ENCODE measurements at places on chromosomes 1 and 21.
A peak's percentile ranks its signal among the peaks of the same experiment; 100 is the strongest.

- DNase-seq = no peak
Observed at GRCh38 chr21:41566500-41567014, 58.6 kb upstream of the TMPRSS2 start.

- no peak for DNase-seq
Observed at GRCh38 chr1:90714521-90714951, 2.6 kb downstream of the BARHL2 start.

- DNase-seq = no peak
Observed at GRCh38 chr1:55689800-55690199, 474.6 kb upstream of the USP24 start.

DNA sequence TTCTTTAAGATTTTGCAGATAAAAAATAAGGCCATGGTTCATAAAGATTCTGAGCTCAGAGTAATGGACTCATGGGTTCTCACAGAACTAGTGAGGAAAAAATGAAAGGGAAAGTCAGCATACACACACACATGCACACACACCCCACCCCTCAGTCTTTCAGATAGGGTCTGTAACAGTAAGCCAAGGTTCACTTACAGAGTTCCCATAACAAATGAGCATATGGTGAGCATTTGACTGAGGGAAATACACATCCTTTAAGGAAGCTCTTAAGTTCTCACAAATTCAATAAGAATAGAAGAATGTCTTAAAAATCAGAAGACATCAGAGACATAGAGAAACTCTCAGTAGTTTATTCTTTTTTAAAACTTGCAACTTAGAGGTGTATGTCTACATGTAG, 57.9 kb downstream of the NTMT2 start:
- no peak for DNase-seq

DNA sequence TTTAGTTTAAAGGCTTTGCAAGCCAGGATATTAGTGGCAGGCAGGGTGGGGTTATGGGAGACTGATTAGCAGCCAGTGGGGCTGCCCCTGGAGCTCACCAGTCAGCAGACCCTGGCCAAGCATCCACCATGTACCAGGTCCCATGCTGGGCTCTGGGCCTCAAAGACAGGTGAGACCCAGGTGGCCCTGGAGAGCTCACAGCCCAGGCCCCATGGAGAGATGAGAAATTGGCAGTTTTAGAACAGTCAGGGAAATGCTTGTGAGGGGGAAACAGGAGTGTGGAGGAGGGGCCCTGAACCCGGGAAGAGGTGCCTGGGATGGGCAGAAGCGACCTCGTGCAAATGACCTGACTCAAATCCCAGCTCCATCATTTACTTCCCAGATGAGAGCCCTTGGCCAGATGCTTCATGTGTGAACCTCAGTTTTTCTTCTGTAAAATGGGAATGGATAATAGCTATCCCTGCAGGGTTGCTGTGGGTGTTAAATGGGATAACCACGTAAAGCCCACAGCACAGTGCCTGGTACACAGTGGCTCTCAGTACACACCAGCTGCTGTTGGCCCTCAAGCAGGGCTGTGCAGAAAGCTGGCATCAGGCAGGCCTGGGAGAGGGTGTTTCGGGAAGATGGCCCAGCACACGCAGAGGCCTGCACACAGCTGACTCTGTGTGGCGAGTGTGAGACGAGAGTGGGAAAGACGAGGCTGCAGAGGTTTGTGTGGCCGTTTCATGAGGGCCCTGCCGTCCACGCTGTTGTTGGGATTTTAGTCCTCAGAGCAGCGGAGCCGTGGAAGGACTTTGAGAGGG, 518.5 kb downstream of the PTPRU start:
- no peak for DNase-seq

DNA sequence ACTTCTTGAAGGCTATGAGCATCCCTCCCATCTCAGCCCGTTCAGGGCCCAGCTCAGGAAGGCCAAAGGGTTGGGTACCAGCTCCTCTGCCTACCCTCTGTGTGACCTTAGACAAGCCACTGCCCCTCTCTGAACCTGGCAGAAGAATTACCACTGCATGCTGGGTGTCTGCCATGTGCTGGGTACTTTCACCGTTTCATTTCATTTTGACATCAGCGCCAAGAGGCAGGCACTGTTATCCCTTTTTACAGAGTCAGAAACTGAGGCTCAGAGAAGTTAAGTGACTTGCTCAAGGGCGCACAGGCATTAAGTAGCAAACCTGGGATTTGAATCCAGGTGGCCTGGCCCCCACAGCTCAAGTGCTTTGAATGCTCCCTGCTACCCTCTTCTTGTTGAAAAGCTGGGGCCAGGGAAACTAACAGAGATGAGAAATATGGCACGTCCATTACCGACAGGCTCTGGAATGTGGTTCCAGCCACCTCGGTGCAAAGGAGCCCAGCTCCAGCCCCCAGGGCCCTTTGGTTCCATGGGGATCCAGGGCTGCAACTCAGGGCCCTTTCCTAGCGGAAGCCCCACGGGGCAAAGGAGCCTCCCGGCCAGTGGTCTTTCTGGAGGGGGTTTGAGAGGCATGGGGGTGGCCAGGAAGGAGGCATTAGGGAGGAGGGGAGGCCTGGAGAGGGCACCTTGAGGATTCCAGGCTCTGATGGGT, 6.5 kb downstream of the TMEM82 start:
- DNase-seq = no peak

- DNase-seq = no peak
Observed at GRCh38 chr1:47913225-47913823, 83.9 kb downstream of the TRABD2B start.

- DNase-seq = no peak
Observed at GRCh38 chr1:29383746-29384371, 147.5 kb downstream of the PTPRU start.

GRCh38 chr21:36584980-36585940, 105.3 kb upstream of the CLDN14 start:
- DNase-seq = no peak

- DNase-seq = no peak
Observed at GRCh38 chr1:234244482-234244881, 128.8 kb upstream of the COA6 start.

- DNase-seq = no peak
Observed at GRCh38 chr21:25632296-25632695, 6.8 kb upstream of the JAM2 start.

- DNase-seq = no peak
Observed at GRCh38 chr1:152752225-152752624, 5.6 kb upstream of the KPRP start.

- DNase-seq = no peak
Observed at GRCh38 chr1:114097109-114097508, 56.6 kb downstream of the SYT6 start.

DNA sequence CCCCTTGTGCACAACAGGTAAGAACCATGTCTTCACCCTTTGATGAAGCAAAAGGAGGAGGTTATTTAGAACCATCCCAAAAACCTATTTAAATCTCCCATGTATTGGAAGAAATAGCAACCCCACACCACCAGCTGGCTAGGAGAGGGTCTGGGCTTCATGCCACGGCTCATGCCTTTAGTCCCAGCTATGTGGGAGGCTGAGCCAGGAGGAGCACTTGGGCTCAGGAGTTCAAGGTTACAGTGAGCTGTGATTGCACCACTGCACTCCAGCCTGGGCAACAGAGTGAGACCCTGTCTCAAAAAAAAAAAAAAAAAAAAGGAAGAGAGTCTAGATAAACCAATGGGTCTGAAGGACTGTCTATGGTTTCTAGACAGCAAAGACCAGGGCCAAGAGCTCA, 197.9 kb upstream of the COA6 start:
- DNase-seq = no peak

DNA sequence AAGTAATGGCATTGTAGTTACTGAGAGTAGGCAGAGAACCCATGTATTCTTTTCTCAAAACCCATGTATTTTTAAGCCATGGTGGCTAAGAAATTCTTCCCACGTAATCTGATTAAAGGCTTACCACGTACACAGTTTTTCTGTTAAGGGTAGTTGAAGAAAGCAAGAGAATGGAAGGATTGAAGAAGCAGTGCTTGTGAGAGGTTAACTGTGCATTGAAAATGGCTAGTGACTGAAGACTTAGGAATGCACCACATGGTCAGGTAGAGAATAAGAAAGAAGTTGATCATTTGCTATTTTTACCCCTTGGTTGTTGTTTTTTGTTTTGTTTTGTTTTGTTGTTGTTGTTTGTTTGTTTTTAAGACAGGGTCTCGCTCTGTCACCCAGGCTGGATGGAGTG, 178.9 kb upstream of the SNX7 start:
- DNase-seq = no peak

GRCh38 chr1:76145332-76145731, 70.8 kb downstream of the ST6GALNAC3 start:
- no peak for DNase-seq

DNA sequence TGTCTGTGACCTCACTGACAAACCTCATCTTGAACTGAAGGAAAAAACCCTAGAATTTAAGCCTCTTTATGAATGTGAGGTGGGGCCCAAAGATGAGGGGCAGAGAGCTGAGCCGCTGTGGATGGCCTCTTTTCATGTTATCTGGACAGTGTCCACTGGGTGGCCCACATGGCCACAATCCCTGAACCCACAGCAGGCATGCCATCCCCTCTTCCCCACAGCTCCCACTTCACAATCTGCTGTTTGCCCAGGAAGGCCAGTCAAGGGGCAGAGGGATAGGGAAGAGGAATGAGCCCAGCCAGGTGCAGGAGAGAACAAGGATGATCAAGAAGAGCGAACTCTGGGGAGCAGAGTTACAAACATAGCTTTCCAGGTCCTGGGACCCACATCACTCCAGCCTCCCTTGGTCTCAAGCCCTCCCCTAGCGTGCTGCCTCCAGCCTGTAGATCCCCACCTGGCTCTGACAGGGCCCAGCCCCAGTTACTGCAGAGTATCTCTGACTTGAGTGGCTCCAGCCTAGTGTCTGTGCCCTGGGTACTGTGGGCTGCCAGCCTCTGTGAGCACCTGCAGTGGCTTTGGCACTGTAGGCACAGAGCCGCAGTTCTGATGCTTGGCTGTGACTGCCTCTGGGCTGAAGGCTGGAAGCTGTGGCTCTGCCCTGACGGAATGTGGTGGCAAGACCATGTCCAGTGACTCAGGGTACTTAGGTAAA, 1.9 kb upstream of the SLFNL1 start:
- DNase-seq = no peak

- no peak for DNase-seq
Observed at GRCh38 chr1:201219481-201220387, 29.1 kb downstream of the IGFN1 start.

DNA sequence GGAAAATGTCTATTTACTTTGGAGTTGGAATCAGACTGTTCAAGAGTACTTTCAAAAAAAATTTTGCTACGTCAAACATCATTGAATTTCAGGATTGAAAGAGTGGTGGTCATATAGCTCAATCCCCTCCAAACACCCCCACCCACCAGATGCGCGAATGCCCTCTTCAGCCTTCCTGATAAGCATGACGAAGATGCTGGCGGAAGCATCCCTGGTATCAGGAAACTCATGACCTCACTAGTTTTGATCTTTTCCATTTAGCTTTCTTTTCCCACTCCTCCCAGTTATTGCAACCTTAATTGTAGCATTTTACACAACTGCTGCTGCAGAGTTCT, 104.4 kb downstream of the LEPR start:
- DNase-seq = no peak

- DNase-seq = peak; percentile 54
Observed at GRCh38 chr1:11550664-11551283, 71.8 kb downstream of the DISP3 start.

DNA sequence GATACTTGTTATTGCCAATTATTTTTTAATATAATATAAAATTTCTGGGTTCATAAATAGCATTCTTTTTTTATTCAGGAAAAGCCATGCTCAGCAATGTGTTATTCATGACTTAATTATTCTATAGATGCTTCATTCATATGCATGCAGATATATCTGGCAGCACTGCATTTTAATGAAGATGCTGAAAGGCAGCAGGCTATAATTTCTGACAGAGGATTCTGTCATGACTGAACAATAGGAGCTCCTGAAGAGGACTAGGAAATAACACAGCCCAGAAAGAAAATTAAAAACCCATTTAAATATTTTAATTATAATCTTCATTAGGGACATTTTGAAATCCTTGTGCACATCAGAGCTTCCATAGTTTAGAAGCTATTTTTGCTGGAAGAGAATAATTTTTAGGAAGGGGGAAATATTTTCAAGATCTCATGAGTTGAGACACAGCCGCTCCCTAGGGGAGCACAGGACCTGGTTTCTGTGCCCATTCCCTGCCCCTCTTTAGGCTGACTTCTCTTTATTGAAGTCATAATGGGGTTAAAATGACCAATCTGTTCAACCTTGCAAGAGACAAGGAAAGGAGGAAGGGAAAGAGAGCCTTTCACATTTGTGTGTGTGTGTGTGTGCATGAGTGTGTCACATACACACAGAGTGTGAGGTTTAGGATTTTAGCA, 83.9 kb downstream of the RPE65 start:
- no peak for DNase-seq

DNA sequence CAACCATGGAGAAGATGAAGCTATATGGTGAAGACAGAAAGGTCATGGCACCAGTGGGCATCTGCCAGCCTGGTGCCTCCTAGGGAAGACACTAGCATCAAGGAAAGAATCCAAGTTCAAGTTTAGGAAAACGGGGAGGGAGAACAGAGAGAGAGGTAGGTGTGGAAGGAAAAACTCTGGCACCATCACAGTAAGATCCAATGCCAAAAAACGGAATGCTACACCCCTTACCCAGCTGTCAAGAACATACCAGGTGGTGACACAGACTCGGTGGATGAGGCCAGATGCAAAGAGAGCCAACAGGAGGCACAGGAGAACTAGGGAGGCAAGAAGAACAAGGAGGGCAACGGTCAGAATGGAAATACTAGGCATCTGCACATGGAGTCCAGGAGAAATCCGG, 3.6 kb downstream of the KRTCAP2 start:
- no peak for DNase-seq

DNA sequence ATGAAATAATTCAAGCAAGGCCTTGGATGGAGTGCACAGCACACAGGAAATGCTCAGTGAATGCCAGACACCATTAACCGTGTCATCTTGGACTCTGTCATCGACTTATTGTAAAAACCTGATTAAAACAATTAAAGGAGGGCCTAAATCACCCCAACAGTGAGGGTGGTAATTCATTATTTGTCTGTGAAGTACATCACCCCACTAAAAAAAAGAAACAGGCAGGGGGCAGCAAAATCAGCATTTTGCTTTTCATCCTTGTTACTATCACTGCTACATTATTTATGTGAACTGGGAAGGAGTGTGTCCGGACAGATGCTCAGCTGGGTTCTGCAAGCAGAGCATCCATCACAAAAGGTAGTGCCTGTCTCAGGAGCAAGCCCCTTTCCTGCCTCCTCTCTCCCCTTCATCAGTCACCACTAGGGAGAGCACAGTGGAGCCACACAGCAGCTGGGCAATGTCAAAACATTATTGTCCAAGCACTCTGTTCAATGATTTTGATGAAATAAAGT, 98.5 kb downstream of the RERE start:
- no peak for DNase-seq

GRCh38 chr1:151131701-151132334, 14.6 kb downstream of the SEMA6C start:
- no peak for DNase-seq

DNA sequence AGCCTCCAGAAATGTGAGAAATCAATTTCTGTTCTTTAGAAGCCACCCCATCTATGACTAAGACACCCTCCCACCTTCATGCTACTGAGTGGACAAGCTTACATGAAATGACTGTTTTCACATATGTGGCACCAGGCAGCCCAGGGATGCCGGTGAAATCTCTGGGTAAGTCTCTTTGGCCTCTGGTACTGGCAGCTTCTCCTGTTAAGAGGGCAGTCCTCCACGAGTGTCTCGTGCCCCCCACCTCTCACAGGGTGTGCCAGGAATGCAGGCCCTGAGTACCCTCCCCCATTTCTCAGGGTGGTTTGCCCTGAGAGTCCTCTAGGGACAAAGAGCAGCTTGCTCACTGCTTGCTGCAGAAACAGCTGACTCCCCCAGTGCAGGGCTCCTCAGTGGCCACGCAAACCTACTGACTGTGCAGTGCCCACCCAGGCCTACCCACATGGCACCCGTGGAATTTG, 3.2 kb upstream of the PRXL2B start:
- DNase-seq = peak; percentile 35

GRCh38 chr1:109687641-109688499, at the start of gene GSTM1:
TSS of gene GSTM1 (plus strand) at chr1:109687817. CDS start at chr1:109687874, 57 bp downstream.
- peak; percentile 62 for DNase-seq
